ENCODE measurements at places on chromosomes 1 and 21.

GRCh38 chr21:45050797-45051489 is 23.4 kb upstream of the ADARB1 start:
- peak; percentile 78 for DNase-seq

GRCh38 chr1:110493059-110493699 is 25.8 kb downstream of the KCNA10 start:
- DNase-seq = no peak

DNA sequence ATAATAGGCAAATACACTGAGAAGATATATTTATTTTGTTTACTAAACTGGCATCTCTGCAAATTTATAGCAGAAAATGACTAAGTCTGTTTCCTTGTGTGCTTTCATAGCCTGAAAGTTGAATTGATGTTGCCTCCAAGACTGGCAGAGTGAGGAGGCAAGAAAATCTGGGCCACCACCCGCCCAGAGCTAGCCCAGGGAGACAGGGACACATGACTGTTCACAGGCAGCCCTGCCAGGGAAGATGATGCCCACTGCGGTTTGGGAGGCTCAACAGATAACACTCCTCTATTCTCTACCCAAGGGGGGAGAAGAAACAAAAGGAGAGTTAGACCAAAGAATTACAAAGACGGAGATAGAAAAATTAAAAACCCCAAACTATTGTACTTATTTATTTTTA is 37.1 kb downstream of the OPTC start:
- DNase-seq = no peak

- no peak for DNase-seq
These were observed 74.3 kb upstream of the SIPA1L2 start for GRCh38 chr1:232704256-232704655.

- peak; percentile 43 for DNase-seq
These were observed 594 bp downstream of the HDGF start for GRCh38 chr1:156750711-156751450.

DNA sequence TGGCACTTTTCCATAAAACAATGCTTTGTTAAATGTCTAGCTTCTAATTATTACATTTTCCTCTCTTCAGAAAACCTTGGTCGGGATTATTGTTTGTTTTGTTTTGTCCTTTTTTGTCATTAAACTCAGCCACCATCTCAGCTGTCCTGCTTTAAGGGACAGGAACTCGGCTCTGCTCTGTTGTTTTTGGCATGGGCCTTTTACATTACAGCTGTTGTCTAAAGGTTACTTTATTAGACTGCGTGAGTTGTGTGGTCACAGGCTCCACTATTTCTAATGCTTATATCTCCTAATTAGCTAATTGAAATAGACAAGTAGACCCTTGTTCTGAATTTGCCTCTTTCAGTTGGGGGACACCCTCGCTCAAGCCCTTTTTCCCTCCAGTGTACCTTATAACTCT is 1.6 kb downstream of the PALMD start:
- peak; percentile 65 for DNase-seq

- DNase-seq = no peak
These were observed 115.0 kb downstream of the RERE start for GRCh38 chr1:8702472-8702849.

- no peak for DNase-seq
These were observed 12.2 kb downstream of the CELSR2 start for GRCh38 chr1:109261578-109261977.

DNA sequence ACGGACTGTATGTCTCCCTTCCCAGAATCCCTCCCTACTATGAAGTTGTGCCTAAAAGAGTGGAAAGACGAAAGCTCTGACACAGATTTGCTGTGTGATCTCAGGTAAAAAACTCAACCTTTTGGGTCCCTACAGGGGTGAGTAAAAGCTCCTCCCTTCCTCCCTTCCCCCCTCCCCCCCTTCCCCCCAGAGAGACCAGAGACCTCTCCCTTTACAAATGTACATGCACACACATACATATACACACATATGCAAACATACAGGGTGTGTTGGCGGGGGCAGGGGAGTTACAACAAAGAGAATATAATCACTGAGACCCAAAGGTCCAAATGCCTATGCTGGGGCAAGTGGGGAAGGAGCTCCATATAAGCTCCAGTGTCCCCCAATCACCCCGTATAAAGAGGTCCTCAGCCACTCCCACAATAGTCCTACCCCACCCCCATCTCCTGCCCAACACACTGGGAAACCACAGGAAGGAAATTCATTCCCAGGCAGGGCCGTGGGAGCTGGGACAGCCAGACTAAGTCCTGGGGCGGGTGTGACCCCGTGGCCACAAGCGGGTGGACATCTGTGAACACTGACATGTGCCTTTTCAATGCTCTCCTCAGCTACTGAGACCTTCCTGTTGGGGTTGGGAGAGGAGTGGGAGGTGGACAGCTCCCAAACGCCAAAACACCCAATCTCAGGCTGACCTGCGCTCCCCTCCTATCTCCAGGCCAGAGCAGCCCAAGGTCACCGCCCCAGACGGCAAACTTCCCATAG is 2.0 kb downstream of the MEF2D start:
- DNase-seq = peak; percentile 84

DNA sequence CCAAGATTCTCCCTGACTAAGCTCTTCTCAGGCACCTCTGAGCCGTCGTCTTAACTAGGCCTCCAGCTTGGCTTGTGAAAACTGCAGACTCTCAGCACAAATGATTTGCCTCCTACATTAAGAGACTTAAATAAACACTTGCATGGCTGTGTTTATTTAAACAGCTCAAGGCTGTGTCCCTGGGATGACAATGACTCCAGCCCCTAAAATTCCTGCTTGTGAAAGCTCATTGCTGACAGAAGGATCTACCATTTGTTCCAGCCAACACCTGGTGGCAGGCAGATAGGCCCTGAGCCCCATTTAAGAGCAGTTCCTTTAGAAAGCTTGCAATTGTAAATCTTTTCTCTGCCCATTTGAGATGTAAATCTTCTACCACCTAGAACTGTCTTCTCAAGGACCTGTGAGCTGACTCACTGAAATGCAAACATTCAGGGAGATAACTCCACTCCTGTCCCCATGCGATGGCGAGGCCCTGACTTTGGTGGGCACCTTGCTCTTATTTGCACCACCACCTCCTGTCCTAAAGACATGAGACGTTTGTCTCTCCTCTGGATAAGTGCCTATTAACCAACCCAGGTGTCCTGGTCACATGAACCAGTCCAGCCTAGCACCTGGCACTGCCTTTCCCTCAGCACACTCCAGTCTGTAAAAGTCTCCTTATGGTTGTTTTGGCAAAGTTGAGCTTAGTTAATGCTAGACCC is 15.1 kb upstream of the PCP4 start:
- DNase-seq = no peak

- no peak for DNase-seq
These were observed 117.5 kb downstream of the TGFB2 start for GRCh38 chr1:218462587-218462986.

DNA sequence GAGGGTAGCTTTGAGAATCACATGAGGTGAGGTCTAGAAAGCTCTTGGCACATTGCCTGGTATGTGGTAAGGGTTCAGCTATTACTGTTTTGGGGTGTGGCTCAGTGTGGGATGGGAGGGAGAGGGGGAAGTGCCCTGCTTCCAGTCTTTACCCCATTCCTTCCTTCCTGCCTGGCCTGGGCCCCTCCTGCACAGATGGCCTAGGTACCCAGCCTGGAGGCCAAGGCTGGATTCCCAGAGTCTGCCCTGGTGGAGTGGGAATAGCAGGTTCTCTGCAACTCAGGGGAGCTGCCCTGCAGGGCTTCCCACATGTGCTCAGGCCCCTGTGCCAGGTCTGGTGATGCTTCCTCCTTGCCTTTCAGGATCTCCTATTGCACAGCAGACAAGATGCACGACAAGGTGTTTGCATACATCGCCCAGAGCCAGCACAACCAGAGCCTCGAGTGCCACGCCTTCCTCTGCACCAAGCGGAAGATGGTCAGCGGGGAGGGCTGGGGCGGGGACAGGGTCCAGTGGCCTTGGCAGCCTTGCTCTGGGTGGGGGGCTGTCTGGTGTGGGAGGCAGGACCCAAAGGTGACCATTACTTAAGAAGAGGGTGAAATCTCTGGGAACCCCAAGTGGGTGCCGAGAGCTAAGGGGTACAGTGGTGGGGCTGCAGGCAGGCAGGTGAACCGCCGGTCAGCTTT is 13.5 kb downstream of the LDLRAP1 start:
- DNase-seq = peak; percentile 19

- DNase-seq = no peak
These were observed 18.6 kb downstream of the CD247 start for GRCh38 chr1:167499664-167500101.

- no peak for DNase-seq
These were observed 17.0 kb downstream of the HIPK1 start for GRCh38 chr1:113946112-113946511.

DNA sequence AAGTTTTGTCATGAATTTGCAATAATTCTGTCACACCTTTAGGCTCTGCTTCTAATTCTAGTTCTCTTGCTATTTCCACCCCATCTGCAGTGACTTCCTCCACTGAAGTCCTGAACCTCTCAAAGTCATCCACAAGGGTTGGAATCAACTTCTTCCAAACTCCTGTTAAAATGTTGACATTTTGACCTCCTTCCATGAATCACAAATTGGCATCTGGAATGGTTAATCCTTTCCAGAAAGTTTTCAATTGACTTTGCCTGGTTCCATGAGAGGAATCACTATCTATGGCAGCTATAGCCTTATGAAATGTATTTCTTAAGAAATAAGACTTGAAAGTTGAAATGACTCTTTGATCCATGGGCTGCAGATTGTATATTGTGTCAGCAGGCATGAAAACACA is 19.7 kb upstream of the SFT2D2 start:
- no peak for DNase-seq

Measured in lung microvascular endothelial cell (primary cell).